ENCODE measurements at places on chromosomes 2 and 18. TPM values are rescaled to one million over a fixed set of nuclear protein-coding genes. Genes with fewer than 3 reads are reported as not detected.
A peak's percentile ranks its signal among the peaks of the same experiment; 100 is the strongest.

- no peaks in the 10 kb centered on the region for H3K36me3 ChIP-seq
- H3K4me3 ChIP-seq = no peak overlapping the region
- H3K27me3 ChIP-seq = peaks cover 21% of the 10 kb centered on the region
- no peak for DNase-seq
- peak overlapping the region; percentile 33 for H3K27ac ChIP-seq
Observed at GRCh38 chr2:232629129-232629475, 4.3 kb upstream of the EFHD1 start.

- H3K27me3 ChIP-seq = no peaks in the 10 kb centered on the region
- H3K27ac ChIP-seq = no peak overlapping the region
- H3K4me1 ChIP-seq = no peaks in the 10 kb centered on the region
Observed at GRCh38 chr2:77314721-77315120, 207.5 kb downstream of the LRRTM4 start.

- no peaks in the 10 kb centered on the region for H3K27me3 ChIP-seq
- H3K4me3 ChIP-seq = no peak overlapping the region
- peak overlapping the region; percentile 19 for H3K27ac ChIP-seq
- no peak for DNase-seq
- peaks cover 17% of the 10 kb centered on the region for H3K36me3 ChIP-seq
- H3K4me1 ChIP-seq = peaks cover 72% of the 10 kb centered on the region
Observed at GRCh38 chr2:234981197-234982095, 29.6 kb downstream of the SH3BP4 start.

- no peak overlapping the region for H3K4me3 ChIP-seq
- no peaks in the 10 kb centered on the region for H3K36me3 ChIP-seq
- no peaks in the 10 kb centered on the region for H3K27me3 ChIP-seq
- no peak for DNase-seq
Observed at GRCh38 chr2:122100346-122100745, 344.9 kb downstream of the TSN start.

GRCh38 chr2:146748046-146748445 is 1096.8 kb upstream of the ACVR2A start:
- H3K4me1 ChIP-seq = no peaks in the 10 kb centered on the region
- no peaks in the 10 kb centered on the region for H3K36me3 ChIP-seq
- H3K4me3 ChIP-seq = no peak overlapping the region
- no peak for DNase-seq
- H3K27ac ChIP-seq = no peak overlapping the region

- no peaks in the 10 kb centered on the region for H3K27me3 ChIP-seq
- H3K4me3 ChIP-seq = no peak overlapping the region
- H3K4me1 ChIP-seq = peaks cover 31% of the 10 kb centered on the region
- H3K27ac ChIP-seq = no peak overlapping the region
Observed at GRCh38 chr2:85709401-85709811, 15.2 kb downstream of the GNLY start.

ACTG2 gene
- polyA plus RNA-seq = 6.9 TPM

DNA sequence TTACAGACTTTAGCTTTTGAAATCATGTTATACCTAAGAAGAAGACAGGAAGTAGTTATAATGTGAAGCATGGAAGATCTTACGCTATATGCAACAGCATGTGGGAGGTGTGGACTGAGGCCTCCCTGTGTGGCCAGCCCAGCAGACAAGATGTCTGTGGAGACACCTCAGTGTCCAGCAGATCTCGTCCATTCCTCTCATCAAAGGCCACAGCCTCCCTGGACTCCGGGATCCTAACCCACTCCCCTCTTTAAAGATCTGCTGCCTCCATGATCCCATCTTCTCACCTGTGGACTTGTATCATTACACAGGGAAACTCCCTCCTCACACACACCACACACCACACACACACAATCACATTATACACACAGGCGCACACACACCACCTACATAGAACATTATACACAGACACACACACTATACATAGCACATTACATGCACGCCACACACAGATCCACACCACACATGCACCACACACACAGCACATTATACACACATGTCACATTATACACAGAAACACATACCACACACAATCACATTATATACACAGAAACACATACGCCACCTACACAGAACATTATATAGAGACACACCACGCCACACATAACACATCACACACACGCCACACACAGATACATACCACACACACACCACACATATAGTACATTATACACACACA is 89.5 kb downstream of the PXDN start:
- H3K36me3 ChIP-seq = peaks cover 64% of the 10 kb centered on the region
- H3K4me1 ChIP-seq = peaks cover 19% of the 10 kb centered on the region
- H3K4me3 ChIP-seq = no peak overlapping the region
- no peak overlapping the region for H3K27ac ChIP-seq
- no peaks in the 10 kb centered on the region for H3K27me3 ChIP-seq

DNA sequence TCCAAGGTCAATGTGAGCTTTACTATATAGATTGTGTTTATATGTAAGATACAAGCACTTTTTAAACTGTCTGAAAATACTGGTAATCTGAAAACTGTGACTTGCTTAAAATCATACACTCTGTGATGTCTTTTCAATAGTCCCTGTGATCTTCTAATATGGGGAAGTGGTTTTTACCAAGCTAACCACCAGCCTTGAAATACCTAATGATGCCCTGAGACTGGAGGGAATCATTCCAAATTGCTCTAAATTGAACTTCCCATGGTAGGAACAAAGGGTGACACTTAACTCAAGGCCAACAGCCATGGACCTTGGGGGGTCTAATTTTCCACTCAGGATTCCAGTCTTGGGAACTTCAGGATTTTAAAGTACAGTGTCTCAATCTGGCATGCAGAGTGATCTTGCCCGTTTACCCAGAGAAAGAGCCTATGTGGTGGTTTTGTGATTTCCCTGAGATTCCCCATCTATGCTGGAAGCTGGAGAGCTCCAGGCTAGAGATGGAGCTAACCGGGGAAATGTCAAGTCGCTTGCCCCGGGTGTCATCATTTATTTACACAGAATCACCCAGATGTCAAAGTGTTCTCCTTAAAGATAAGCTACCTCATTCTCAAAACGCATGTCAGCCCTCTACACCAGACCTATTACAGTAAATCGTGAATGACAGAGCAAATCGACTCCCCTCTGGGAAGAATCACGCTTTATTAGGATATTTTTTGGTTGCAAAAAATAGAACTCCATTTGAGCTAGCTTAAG is 198.5 kb downstream of the SP3 start:
- no peaks in the 10 kb centered on the region for H3K4me1 ChIP-seq
- no peak overlapping the region for H3K4me3 ChIP-seq
- H3K27ac ChIP-seq = no peak overlapping the region
- H3K36me3 ChIP-seq = no peaks in the 10 kb centered on the region
- H3K27me3 ChIP-seq = no peaks in the 10 kb centered on the region
- DNase-seq = no peak

DNA sequence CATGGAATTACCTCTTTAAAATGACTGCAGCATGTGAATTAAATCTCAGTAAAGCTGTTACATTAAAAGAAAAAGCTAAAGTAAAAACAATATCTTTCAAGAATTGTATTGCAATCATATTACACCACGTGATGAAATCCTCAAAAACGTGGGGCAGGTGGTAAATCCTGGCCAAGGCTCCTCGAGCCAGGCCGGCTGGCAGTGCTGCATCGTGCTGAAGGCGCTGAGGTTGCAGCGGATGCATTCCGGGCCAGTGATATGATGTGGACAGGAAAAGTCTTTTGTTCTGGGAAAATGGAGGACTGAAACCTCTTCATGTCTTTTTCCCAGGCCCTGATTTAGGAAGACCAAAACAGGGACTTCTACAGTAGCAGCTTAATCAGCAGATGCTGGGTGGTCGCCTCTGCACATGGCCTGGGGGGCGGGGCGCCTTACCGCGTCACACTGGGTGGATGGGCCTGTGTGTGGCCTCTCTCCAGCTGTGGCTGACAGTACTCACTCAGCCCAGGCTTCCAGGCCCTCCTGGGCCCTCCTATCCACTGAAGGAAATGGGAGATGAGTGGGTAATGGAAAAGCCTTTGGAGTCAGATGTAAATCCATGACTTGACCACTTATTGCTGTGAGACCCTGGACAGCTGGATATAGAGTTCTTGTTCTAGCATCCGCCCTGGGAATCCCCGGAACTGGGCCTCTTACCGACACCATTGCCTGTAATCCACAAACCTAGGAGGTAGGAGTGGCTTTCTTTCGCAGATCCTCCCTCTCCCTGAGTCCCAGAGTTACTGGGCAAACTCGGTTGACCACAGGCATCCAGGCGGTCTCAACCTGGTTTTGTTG is 45.1 kb downstream of the PROC start:
- H3K4me1 ChIP-seq = no peaks in the 10 kb centered on the region
- H3K4me3 ChIP-seq = no peak overlapping the region
- no peaks in the 10 kb centered on the region for H3K27me3 ChIP-seq

LTBP1 gene
- polyA plus RNA-seq = 22.7 TPM

GRCh38 chr2:172091000-172091641 is 5.8 kb downstream of the DLX1 start:
- no peaks in the 10 kb centered on the region for H3K36me3 ChIP-seq
- no peak overlapping the region for H3K4me3 ChIP-seq
- no peak overlapping the region for H3K27ac ChIP-seq
- H3K27me3 ChIP-seq = peaks cover 98% of the 10 kb centered on the region

LYG2 gene
- 0.33 TPM for polyA plus RNA-seq

GRCh38 chr2:154696810-154697417 is 1.6 kb upstream of the KCNJ3 start:
- H3K4me1 ChIP-seq = peaks cover 23% of the 10 kb centered on the region
- peak overlapping the region; percentile 65 for H3K4me3 ChIP-seq
- no peaks in the 10 kb centered on the region for H3K36me3 ChIP-seq
- peaks cover 25% of the 10 kb centered on the region for H3K27me3 ChIP-seq

CIAO1 gene
- polyA plus RNA-seq = 74.5 TPM

Data from spinal cord (tissue), 10 donors.